Calu3 (cell line): ENCODE measurements at places on chromosomes 5 and 9.

DNA sequence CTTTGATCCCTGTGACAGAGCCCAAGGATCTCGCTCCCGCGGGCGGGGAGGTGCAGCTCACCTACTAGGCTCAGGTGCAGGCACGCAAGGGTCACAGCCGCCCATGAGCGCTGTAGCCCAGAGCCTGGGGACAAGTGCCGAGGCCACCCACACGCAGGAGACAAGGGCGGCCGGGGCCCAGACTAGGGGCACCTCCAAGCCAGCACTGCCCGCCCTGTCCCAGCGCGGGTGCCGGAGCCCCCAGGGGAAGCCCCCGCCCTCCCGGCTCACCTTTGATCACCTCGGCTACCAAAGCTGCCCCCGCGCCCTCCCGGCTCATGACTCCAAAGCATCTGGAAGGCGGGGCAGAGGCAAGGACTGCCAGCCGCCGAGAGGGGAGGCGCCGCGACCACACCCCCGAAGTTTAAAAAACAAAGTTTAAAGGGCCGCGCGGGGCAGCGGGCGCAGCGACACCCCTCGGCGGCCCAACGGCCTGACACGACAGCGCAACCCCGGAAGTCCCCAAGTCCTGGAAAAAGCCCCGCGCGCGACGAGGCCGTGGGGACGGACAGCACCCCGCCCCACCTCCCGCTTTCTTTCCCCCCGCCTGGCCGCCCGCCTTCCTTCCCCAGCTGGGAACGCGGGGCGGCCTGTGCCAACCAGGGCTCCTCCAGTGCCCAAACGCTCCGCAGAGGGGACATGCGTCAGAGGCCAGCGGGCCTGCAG, 53.0 kb downstream of the CDC14B start:
- DNase-seq = peak; percentile 70

- DNase-seq = no peak
Observed at GRCh38 chr5:53302529-53302928, 177.9 kb upstream of the FST start.

DNA sequence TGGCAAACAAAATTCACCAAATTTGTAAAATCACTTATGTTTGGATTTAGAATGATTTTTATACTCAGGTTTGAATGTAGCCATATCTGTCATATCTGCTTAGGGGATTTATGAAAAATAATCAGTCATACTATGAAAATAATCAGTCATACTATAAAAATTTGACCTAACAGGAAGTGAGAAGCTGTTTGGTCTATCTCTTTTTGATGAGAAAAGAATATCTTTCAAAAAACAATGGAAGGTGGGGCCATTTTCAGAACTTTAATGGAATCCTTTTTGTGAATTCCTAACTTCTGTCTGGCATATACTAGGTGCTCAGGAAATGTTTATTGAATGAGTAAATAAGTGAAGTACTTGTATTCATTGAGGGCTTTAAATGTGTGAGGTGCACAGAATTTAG, 70.1 kb downstream of the CWC27 start:
- no peak for DNase-seq

GRCh38 chr9:136722093-136722968, 10.0 kb downstream of the DIPK1B start:
- no peak for DNase-seq
